ENCODE measurements at places on chromosomes 6 and 20.

- DNase-seq = no peak
Observed at GRCh38 chr20:17866234-17867001, 102.2 kb downstream of the SNX5 start.

- DNase-seq = no peak
Observed at GRCh38 chr20:12737900-12738299, 270.9 kb upstream of the SPTLC3 start.

DNA sequence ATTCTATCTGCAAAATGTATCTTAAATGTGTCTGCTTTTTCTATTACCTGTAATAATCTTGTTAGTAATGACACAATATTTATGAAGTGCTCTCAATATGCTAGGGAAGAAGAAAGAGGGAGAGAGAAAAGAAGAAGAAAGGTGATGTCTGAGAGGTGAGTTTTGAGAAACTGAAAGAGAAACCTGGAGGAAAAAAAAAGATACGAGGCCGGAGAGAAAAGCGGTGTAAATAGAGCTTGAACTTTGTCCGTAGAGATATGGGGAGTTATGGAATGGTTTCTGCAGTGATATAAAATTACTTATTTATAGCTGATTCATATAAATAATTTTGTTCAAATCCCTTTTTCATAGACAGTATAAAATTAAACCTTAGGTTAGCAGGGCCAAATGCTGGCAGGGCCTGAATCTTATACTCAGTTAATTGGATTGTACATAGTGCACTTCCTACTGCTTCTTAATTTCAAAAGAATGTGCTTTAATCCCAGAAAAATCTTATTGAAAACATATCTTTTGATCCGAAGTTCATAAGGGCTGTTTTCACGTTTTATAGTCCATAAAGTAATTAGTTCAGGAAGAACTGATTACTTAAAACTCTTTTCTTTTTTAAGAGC, 43.0 kb downstream of the MYB start:
- no peak for DNase-seq

GRCh38 chr6:13554929-13555333, 19.5 kb upstream of the SIRT5 start:
- DNase-seq = no peak

GRCh38 chr6:46985943-46986342, 56.2 kb downstream of the ADGRF1 start:
- no peak for DNase-seq

DNA sequence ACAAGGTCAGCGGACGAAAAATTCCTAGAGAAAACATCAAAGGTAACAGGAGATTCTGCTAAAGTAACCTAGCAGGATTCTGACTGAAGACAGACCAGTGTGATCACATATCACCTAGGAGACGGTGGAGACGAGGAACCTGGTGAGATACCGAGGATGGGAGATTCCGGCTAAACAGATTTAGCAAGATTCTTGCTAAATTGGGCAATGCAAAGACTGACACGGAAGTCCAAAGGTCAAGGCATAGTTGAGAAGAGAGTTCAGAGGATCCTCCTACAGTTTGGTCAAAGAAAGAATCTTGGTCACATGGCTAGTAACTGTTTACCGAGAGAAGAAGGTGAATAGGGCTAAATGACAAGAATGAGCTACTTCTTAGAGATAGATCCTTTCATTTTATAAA, 61.1 kb downstream of the TMEM170B start:
- DNase-seq = no peak

GRCh38 chr20:63382551-63383300, 21.6 kb upstream of the CHRNA4 start:
- DNase-seq = no peak

DNA sequence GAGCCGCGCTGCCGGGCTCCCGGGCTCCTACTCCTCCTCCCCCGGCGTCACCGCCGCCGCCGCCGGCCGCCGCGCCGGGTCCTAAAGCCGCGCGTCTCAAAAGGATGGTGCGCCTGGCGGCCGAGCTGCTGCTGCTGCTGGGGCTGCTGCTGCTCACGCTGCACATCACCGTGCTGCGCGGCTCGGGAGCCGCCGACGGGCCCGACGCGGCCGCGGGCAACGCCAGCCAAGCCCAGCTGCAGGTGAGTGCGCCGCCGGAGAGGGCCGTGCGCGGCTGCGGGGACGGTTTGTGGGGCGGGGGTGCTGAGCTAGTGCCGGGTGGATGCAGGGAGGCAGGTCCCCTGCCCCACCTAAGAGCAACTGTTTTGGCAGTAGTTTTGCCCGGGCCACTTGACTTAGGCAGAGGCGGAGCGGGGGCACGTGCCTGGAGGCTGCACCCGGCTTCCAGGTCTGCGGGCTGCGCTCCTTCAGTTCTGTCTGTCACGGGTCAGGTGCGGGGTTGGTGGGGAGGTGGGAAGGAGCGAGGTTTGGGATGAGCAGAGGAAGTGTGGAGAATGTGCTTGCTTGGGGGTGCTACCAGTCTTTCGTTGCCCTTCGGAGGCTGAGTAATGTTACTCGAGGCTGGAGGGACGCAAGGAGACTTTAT, 722 bp downstream of the ISM1 start:
- DNase-seq = peak; percentile 58

GRCh38 chr6:73030257-73030656, 195.0 kb downstream of the KHDC1L start:
- DNase-seq = no peak

DNA sequence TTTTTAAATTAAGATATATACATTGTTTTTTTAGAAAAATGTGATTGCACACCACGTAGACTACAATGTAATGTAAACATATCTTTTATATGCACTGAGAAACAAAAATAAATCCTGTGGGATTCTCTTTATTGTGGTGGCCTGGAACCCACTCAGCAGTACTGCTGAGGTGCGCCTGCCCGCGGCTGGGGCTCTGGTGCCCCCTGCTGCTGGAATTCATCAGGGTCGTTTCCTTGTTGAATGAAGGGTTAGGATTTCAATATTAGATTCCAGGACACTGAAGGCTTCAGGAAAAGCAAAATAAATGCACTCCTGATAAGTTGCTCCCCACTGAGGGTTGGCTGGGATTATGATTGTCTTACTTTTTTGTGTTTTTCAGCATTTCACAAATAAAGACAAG, 175.8 kb upstream of the GGTLC1 start:
- no peak for DNase-seq

DNA sequence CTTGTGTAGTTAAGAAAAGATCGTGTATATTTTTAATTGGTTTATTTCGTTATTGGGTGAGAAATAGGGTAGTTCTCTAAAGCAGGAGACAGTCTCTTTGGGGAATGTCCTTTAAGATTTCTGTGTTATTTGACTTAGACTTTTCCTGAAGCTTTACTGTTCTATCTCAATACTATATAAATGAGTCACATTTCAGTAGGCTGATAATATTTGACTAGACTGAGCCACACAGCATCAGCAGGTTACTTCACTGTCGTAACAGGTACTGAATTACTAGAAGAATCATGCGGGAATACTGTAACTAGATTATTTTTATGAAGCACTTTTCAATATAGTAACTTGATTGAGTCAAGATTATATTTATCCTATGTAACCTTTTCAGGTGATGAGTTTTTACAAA, 1.4 kb downstream of the SMAP1 start:
- DNase-seq = no peak

DNA sequence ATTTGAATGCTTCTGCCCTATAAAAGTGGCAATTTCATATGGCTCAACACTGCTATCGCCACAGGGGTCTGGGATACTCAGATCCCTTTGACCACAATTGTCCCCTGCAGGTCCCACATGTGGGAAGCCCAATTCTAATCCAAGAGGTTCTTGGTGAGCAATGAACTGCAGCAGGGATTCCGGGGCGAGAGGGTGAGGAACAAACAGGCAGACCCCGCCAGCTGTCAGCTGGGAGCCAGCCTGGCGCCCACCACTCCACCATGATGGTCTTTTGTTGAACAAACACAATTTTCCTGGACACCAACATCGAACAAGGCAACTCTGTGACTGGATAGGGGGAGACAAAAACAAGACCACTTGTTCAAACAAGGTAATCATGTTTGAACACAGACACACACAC, 80.5 kb downstream of the TMEM242 start:
- no peak for DNase-seq

DNA sequence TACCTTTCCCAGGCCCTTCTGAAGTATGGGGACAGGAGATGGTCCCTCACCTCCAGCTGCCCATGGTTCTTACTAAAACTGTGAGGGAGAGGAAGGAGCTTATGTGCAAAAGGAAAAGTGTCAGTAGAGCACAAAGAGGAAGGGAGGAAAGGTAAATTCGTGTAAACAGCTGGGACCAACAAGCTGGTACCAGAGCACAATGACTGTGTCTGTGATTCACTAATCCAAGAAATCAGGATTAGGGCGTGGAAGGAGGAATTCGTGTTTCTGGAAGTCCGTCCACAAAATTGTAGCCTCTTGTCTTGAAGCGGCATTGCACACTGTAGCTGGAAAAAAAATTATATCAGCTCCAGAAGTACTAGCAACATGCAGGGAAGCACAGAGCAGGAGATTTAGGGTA, 129.0 kb upstream of the RREB1 start:
- DNase-seq = no peak

DNA sequence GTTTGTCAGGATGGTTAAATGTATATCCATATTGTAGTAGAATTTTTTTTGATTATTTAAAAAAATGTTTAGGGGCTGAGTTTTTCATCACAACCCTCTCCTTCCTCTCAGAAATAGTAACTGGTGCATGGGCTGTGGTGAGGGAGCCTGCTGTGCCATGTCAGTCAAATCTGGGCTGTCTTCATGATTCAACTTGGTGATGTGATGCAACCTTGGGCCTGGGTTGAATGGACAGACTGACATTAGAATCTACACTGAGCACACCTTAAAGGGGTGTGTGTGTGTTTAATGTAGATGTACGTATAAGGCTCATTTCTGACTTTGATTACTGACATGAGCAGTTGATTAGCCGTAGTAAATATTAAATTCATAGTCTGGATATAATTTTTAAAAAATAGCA, 3.7 kb downstream of the TJAP1 start:
- no peak for DNase-seq
